ENCODE measurements at places on chromosomes 7 and 10. TPM values are rescaled to one million over a fixed set of nuclear protein-coding genes. Genes with fewer than 3 reads are reported as not detected.

LLCFC1 gene
- polyA plus RNA-seq: not detected

LRRD1 gene
- polyA plus RNA-seq: not detected

GRM3 gene
- polyA plus RNA-seq: not detected

CPA2 gene
- 0.23 TPM for polyA plus RNA-seq

ANKRD30A gene
- polyA plus RNA-seq: not detected

AGR3 gene
- polyA plus RNA-seq: not detected

TFPI2 gene
- 8.5 TPM for polyA plus RNA-seq

NDUFB2 gene
- 211 TPM for polyA plus RNA-seq

WAC gene
- polyA plus RNA-seq: 33.2 TPM

VPS41 gene
- 7.1 TPM for polyA plus RNA-seq

AGAP5 gene
- polyA plus RNA-seq: 15.1 TPM

CYP2C19 gene
- not detected for polyA plus RNA-seq

DNA sequence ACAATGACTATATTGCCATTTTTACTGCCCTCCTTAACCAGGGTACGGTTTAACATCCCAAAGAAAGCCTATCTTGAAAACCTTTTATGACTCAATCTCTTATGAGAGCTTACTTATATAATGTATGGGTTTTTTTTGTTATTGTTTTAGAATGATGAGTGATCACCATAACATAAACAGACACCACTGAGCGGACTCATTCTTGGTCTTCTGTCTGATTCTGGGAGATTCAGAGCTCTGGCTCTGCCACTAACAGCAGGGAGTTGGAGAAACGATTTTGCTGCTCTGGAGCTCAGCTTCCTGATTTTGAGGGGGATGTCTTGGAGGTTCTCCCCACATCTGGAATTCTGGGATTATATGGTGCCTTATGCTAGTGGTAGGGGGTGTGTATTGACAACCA lies 244.1 kb downstream of the FRMD4A start:
- no peak for DNase-seq

DNA sequence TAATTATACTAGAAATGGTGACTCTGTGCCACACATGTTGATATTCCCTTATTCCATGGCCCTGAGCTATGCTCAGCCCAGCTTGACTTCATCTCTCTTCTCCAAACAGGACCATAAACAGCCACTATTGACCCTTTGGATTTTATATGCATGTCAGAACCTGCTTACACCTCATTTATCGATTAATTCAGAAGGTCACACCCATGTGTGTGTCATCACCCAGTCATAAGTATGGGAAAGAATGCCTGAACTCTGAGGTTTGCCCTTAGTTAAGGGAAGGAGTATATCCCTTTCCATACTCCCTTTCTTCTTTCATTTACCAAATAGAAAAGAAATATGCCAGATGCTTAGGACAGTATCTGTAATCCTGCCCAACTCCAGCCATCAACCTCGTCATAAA lies 602.3 kb downstream of the SORCS3 start:
- no peak for DNase-seq

- DNase-seq: peak; percentile 30
Measured at GRCh38 chr10:93718937-93719725, 16.7 kb upstream of the FRA10AC1 start.

DNA sequence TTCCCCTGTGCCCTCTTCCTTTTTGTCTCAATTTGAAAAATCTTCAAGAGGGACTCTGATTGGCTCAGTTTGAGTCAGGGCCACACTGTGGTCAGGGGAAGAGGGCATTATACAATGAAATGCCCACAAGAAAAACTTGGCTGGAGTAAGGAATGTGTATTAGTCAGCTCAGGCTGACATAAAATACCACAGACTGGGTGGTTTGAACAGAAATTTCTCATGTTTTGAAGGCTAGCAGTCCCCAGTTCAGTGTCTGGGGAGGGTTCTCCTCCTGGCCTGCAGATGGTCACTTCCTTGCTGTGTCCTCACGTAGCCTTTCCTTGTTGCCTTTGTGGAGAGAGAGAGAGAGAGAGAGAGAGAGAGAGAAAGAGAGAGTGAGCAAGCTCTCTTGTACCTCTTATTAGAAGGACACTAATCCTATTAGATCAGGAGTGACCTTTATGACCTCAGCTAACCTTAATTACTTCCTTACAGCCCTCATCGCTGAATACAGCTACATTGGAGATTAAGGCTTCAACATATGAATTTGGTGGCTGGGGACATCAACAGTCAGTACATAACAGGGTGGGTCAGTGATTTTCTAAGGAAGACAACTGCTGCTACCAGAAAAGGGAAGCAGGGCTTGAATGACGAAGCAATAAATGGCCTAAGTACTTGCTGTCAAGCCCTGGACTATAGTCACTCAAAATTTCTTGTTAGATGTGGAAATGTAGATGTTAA lies 25.8 kb upstream of the FAM13C start:
- DNase-seq: no peak

DNA sequence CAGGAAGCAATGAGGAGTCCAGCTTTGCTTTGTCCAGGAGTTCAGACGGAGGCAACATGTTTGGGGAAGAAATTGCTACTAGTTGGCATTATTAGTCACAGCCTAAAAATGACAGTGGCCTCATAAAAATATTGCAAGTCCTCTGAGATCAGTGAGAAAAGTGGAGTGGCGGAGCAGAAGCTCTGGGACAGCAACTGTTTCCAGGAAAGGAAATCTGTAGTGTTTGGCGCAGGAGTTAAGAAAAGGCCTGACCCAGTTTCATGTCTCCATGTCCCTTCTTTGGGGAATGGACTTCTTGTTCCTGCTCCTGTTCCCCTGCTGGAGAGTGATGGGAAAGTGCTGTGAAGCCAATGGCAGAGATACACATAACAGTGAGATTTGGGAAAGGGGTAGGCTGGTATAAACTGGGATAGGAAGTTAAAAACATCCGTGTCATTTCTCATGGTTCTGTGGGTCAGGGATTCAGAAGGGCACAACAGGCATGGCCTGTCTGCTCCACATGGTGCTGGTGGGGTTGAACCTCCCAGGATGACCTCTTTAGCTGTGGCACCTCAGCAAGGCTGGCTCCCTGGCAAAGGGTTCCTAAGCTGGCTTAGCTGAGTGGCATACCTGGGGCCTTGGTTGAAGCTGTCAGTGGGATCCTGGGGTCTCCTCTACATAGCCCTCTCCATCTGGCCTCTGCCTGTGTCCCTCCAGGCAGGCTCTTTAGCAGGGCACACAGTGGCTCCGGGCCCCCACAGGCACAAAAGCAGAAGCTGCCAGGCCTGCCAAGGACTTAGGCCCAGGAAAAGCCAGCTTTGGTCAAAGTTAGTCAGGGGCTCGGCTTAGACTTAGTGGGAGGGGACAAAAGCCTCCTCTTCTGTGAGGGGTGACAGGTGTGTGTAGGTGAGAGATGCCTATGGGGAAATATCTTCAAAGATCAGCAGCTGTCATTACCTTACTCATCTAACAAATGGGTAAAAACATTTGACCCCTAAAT lies 77.7 kb downstream of the WDFY4 start:
- DNase-seq: no peak

DNA sequence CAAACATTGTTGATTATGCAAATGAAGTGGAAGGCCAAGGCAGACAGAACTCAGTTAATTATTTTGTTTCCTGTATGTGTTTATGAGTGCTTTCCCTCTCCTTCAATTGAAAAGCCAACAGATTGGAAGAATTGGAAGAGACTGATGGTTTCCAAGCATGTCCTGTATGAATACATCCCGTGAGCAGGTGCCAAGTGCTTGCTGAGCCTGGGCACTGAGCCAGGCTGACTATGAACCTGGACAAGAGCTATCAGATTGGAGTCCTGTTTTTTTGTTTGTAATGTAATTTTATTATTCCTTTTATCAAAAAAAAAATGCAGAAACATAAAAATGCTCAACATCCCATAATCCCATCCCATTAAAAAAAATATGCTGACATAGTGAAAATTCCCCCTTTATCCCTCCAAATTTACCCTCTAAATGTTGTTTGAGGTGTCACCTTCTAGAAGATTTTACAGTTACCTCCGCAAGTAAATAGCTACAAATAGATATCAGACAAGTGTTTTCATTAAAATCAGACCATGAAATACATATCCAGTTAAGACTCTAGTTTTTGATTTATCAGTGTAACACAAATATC lies 449.5 kb downstream of the GRID1 start:
- DNase-seq: no peak

DNA sequence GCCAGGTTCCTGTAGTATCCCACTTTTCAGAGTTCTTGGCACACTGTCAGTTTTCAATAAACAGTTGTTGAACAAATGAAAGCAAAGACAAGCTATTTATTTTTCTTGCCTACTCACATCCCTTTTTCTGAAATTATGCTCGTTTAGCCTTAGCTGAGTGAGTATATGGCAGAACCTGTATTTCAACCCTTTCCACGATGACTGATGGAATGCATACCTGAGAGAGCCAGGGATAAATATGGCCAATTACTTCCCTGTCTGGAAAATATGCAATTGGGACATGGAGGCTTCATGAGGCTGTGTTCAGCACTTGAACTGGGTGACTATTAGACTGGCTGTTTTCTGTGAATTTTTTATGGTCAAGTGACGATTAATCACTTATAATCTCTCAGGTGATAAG lies 144.5 kb upstream of the POT1 start:
- DNase-seq: no peak

- no peak for DNase-seq
Measured at GRCh38 chr10:74419958-74420375, 268.9 kb downstream of the ADK start.

GRCh38 chr10:75350791-75351190 lies 50.8 kb downstream of the ZNF503 start:
- no peak for DNase-seq

DNA sequence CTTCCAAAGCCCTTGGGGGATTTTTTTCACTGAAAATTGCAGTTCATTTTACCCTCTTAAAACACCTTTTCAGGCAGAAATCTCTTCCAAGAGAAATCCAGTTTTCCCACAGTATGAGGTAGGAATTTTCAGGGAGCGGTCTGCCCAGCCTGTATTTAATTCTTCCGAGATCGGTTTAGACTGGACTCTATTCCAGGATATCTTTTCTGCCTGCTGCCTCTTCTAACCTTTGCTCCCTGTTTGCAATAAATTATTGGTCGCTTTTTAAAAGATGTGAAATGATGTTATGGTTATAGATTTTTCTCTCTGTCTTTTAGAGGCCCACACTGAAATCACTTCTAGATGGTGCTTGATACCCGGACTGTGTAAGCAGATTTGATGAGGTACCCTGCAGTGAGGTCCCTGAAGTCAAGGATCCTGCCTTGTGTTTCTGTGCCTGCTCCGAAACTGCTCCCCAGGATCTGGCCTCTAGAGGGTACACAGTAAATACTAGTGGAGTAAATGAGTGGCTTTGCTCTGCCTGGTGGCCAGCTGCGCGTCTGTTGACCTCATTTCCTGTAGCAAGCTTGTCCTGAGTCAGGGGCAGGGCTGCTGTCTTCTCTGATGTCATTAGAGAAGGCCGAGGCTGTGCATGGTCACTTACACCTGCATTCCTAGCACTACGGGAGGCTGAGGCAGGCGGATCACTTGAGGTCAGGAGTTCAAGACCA lies 191.6 kb downstream of the FANK1 start:
- DNase-seq: no peak

DNA sequence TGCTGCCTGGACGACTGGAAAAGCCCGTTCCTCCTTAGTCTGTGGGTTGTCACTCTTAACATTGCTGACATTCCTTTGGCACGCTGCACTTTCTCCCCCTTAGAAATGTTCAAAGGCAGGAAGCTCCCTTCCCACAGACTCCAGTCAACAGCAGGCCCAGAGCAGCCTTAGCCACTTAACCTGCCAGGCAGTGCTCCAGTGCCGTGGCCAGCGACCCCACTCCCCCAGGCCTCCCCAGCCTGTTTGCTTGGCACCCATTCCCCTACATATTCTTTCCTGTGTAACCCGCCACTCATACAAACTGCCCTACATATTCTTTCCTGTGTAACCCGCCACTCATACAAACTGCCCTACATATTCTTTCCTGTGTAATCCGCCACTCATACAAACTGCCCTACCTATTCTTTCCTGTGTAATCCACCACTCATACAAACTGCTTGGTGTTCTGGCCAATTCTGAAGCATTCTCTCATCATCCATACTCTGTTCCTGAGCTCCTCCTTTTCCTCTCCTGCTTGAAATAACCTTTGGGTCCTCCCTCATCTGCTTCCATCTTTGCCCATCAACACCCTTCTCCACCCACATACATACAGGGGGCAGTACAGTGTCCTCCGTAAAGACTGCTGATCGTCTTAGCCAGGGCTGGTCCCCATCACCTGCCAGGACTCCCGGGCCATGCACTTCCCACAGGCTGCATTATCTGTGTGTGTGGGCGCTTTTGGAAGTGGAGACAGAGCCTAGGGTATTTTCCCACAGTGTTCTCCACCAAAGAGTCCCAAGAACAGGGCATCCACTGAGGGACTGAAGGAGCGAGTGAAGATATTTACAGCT lies 57.3 kb downstream of the ADARB2 start:
- DNase-seq: no peak

DNA sequence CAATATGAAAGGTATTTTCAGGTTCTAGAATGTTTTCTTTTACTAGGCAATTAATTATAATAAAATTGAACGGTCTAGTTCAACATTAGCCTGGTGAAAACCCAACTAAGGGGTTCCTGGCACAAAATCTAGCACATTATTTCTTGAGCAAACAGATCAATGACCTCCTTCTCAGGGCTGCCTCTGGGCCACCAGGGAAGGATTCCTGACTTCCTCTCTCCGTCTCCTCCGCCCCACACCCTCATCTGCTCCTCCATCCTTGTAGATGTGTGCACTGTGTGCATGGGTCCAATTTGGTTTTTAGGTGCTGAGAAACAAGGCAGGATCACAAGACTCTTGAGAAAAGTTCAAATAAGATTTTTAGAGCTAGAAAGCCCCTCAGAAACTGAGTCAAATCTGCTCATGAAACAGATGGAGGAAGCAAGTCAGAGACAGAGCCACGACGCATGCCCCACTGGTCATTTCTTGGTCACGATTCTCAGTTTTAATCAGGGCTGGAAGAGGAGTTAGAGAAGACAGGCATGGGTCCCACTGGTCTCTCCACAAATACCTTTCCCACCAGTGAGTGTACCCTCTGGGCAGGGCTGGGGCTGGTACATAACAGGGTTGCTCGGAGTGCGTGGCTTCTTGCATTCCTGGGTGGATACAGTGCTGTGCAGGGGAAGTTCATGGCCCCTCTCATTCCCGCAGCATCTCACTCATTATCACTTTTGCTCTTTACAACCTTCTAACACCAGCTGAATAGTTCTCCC lies 3.8 kb downstream of the TRPV6 start:
- DNase-seq: no peak

GRCh38 chr10:97608991-97609561 lies 19.6 kb downstream of the C10orf62 start:
- peak; percentile 58 for DNase-seq

All from heart right ventricle (tissue), 16 donors.